Foreskin keratinocyte (primary cell): ENCODE measurements at places on chromosomes 5 and 9. TPM values are rescaled to one million over a fixed set of nuclear protein-coding genes. Genes with fewer than 3 reads are reported as not detected.
A peak's percentile ranks its signal among the peaks of the same experiment; 100 is the strongest.

DNA sequence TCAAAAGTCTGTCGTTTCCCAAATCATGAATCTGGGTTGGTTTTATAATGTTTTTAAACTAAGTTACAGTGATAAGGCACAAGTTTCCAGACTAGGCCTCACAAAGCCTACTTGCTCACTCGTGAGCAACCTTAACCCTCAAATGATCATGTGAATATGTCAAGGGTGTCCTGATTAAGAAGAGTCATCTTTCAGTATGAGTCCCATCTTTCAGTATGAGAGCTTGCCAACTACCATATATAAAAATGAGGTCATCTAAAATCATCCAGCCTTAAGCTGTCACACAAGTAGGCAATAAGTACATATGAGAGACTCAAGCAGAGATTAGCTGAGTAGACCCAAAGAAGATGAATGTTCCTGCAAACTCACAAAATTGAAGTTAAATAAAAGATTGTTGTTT lies 668.4 kb upstream of the FAM174A start:
- DNase-seq = no peak

GRCh38 chr5:89707891-89708290 lies 701.7 kb downstream of the CETN3 start:
- DNase-seq = no peak

DNA sequence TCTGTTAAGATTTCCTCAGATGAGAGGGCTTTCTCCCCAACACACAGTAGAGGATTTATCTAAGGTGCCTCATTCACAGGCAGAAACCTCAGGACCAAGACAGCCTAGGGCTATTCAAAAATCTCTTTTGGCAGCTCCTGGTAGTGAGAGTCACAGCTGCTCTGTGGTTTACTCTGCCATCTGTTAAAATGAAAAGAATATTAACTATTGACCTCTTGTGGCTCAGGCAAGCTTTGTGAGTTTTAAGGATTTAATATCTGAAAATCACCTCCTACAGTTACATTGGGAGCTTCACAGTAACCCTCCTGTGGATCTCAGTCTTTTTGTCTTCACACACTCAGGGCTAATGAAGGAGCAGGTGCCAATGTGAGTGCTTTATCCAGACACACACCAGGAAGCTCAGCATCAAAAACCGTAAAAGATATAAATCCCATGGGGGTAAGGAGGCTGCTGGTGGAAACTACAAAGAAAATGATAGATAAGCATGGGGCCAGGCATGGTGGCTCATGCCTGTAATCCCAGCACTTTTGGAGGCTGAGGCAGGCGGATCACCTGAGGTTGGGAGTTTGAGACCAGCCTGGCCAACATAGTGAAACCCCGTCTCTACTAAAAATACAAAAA lies 29.7 kb downstream of the PPP1R2B start:
- no peak for DNase-seq

- peak; percentile 15 for DNase-seq
Observed at GRCh38 chr5:92627186-92627585, 953.8 kb downstream of the NR2F1-AS1 start.

GRCh38 chr9:134889386-134890154 lies 9.0 kb downstream of the FCN2 start:
- DNase-seq = no peak

DNA sequence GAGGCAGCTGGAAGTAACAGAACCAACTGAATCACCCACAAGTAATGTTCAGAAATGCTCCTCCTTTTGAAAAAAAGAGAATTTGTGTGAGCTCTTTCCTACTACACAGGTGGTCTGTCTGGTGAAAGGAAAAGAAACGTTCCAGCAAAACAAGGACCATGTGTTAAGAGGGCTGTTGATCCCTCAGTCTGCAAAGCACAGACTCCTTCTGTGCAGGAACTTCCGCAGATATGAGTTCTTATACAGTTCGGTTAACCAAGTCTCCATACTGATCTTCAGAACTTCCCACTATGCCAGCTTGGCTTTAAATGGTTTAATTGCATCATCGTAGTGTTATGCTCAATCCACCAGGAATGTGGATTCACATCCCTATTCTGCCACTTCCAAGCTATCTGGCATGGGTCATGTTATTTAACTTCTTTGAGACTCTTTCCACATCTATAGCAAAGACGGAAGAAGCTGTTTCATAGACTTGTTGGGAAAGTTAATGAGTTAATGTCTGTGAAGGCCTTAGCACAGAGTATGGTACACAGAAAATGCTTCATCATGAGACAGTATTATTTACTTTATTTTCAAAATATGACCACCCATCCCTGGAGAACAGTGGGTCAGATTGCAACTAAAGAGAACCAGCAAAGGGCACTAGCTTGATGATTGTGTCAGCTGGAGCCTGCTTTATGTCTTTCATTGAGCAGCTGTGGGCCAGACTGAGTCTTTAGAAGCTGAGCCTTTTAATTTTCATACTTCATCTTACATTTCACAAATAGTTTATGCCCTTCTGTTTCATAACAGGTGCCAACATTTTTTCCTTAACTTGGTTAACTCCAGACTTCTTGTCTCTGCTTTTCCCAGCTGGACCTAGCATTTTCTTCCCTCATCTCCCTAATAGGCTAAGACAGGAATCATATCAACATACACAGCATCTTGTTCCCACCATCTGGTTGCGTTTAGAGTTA lies 89.9 kb downstream of the MAMDC2 start:
- no peak for DNase-seq

GRCh38 chr9:76302947-76303550 lies 91.2 kb downstream of the RFK start:
- no peak for DNase-seq

DNA sequence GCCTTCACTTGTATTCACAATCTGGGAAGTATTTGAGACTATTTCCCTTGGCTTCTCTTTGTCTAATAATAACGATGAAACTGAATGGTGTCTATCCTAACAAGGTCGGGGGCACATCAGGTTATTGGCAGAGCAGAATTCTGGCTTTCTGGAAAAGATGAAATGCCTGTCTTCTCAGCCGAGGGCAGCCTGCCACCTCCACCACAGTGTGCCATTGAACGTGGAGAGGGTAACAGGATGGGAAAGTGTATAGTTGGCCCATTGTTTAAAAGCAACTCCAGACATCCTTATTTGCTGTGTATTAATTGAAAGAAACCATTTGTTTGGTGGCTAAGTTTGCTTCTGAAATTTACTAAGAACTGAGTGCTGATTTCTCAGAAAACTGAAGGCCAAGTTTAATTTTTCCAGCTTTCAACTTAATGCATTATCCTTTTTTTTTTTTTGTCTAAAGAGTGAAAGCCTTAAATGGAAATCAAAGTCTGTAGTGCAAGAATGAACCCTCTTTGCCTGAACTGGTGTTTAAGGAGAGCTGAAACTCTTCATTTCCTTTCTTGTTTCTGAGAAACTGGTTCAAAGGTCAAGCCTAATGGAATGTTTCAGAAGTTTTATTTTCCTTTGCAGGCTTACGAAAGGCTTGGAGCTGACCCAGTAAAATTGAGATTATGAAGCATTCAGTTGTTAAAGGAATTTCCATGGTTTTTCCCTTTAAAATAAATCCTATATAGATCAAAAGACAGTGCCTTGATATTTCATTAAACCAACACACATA lies 563.7 kb upstream of the DAP start:
- DNase-seq = no peak

DNA sequence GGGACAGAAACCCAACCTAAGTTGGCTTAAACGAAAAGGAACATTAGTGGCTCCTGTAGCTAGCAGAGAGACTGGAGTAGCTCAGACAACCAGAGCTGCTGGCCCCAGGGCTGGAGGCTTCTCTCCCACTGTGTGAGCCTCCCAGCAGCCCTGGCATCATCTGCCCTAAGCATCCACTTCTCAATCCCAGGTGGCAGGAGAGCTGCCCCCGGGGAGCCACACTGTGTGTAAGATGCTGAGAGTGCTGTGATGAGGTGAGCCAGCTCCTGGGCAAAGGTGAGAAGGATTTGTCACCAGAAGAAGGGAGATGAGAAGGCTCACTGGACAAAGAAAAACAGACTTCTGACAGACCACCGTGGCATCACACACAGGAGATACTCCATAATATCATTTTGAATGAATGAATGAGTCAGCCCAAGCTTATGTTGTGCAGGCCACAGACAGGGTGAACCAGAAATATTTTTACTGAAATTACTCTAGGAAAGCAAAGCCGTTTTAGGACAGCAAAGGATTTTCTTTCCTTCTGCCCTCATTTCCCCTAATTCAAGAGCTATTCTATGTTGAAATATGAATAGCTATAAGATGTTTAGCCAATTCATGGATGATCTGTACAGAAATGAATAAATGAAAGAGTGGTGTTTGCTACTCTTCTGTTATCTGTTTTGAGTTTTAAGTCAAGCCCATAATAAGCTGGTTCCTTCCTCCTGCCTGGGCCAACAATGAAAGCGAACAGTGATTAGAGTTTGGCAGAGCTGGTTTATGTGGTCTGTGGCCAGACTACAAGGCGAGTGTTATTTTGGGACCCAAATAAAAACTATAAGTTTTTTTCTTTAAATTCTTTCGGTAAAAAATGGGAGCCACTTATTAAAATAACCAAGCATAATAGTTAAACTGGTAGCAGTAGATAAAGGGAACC lies 57.4 kb upstream of the ECM2 start:
- no peak for DNase-seq

- DNase-seq = peak; percentile 62
Observed at GRCh38 chr5:115068239-115069086, 101.2 kb downstream of the TRIM36 start.

- no peak for DNase-seq
Observed at GRCh38 chr5:111165058-111165457, 59.1 kb upstream of the CAMK4 start.

GRCh38 chr9:74921737-74922136 lies 31.0 kb downstream of the C9orf40 start:
- no peak for DNase-seq

DNA sequence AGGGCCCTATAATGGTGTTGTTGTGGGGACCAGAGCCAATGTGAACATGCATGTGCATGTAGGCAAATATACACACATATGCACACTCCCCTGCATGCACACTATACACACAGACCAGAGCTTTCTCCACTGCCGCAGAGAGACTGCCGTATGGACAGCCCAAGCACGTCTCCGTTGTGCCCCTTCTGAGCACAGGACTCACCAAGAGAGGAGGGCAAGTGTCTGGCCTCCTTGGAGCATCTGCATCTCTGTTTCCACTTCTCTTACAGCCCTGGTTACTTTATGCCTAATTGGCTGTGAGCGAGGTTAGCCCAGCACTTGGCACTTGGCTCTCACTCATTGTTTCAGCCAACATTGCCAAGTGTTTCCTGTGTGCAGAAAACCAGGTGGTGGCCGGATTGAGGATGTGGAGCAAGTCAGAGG lies 30.4 kb downstream of the CSF2 start:
- no peak for DNase-seq

DNA sequence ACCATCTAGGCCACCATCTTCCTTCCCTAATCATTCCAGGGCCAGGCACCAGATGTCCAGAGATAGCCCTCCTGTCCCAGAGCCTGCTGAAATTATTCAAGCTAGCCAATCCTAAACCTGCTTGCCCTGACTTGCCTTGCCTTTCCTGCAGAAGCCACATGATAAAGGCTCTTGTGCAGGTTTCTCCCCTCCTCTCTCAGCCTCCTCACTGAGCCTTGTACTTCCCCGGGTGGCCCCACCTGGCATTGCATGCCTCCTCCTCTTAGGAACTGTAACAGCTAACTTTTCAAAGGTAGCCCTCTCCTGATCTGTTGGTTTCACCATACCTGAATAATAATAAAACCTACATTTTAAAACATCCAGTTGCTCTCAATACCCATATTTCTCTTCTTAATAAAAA lies 42.6 kb downstream of the DIRAS2 start:
- peak; percentile 56 for DNase-seq

- no peak for DNase-seq
Observed at GRCh38 chr5:153641183-153641688, 150.8 kb downstream of the GRIA1 start.

- no peak for DNase-seq
Observed at GRCh38 chr5:43041110-43041668, 1.1 kb upstream of the ANXA2R start.

- DNase-seq = no peak
Observed at GRCh38 chr5:1727571-1727970, 72.1 kb downstream of the MRPL36 start.

- peak; percentile 66 for DNase-seq
Observed at GRCh38 chr9:112447283-112447761, 39.3 kb upstream of the KIAA1958 start.

- DNase-seq = no peak
Observed at GRCh38 chr5:124707520-124707919, 38.9 kb downstream of the ZNF608 start.

GRCh38 chr9:133992780-133993634 lies 883 bp upstream of the VAV2 start:
- DNase-seq = peak; percentile 55

GRCh38 chr5:115375893-115376292 lies 79.4 kb upstream of the CCDC112 start:
- DNase-seq = no peak

GRCh38 chr5:133696782-133697507 lies 84.6 kb upstream of the FSTL4 start:
- DNase-seq = no peak

DNA sequence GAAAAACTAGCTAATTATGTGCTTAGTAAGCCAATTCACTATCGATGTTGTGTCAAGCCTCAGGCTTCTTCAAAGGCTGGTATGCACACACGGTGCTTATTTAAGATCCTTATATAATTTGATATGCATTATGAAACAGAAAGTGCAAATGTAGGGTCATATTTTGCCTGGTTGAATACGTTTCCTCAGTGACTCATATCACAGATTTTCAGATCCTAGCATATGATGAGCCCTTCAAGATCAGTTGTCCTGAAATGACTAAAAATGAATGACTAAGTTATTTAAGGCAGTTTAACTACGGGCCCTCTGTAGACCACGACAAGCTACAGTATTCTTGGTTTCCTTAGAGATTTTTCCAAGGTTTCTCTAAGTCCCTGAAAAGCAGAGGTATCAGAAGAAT lies 778.3 kb downstream of the PRELID2 start:
- peak; percentile 18 for DNase-seq

- no peak for DNase-seq
Observed at GRCh38 chr5:14590949-14591348, 9.4 kb downstream of the OTULINL start.

- no peak for DNase-seq
Observed at GRCh38 chr9:135048046-135048757, 39.3 kb upstream of the OLFM1 start.

GRCh38 chr9:114538241-114538640 lies 33.0 kb upstream of the WHRN start:
- DNase-seq = peak; percentile 66

The CNTFR gene
- total RNA-seq = not detected in 2 replicates

The BAAT gene
- total RNA-seq = 0.04 TPM in 1 of 2 replicates, not detected in the other

The LPAR1 gene
- 27.0 and 30.9 TPM in 2 replicates for total RNA-seq

The FOXD1 gene
- 28.0 and 30.9 TPM in 2 replicates for total RNA-seq

The FBN2 gene
- total RNA-seq = 81.6 and 124 TPM in 2 replicates

The KIF4B gene
- 0.03 and 0.04 TPM in 2 replicates for total RNA-seq

The SHOC1 gene
- 0.03 and 0.04 TPM in 2 replicates for total RNA-seq

The OR2S2 gene
- not detected in 2 replicates for total RNA-seq

The SLC12A7 gene
- 3.7 and 4.3 TPM in 2 replicates for total RNA-seq

The SMIM32 gene
- not detected in 2 replicates for total RNA-seq

The CTXN3 gene
- not detected in 2 replicates for total RNA-seq

The CRHBP gene
- not detected in 2 replicates for total RNA-seq

The MEIKIN gene
- total RNA-seq = not detected in 2 replicates

The DNAH5 gene
- total RNA-seq = 0.71 and 1.1 TPM in 2 replicates

The ZFAND5 gene
- total RNA-seq = 63.3 and 91.5 TPM in 2 replicates

The PCDHB4 gene
- total RNA-seq = not detected in 2 replicates
